Hippocampal formation (tissue), 2 donors: ENCODE measurements at places on chromosomes 1 and 21.

- no peak for DNase-seq
These were observed 10.2 kb downstream of the ERG start for GRCh38 chr21:38487901-38488639.

DNA sequence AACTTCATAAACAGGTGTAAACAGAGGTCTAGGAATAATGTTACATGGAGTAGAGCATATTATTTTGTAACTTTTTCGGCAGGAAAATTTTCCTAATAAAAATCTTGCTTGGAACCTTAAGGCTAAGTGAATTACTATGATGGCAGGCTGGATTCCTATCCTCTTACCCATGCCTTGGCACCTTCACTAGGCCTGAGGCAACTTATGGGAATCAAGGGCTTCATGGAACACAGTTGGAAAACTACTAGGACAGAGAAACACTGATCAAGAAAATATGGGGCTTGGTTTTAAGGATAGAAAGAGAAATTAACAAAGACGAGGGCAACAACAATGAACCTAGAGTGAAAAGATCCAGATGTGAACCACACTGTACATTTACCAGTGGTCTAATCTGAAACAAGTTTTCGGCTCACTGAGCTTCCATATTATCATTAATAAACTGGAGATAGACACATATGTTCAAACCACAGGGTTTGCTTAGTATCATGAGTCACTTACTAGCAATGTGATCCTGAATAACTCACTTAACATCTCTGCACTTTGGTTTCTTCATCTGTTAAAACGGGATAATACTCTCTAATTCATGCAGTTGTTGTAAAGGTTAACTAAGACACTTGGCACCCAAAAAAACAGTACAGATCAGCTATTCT lies 68.5 kb downstream of the GPATCH2 start:
- no peak for DNase-seq

- DNase-seq, result no peak
These were observed 144.1 kb downstream of the TNR start for GRCh38 chr1:175599212-175599705.

GRCh38 chr21:28608646-28609045 lies 384.0 kb downstream of the LTN1 start:
- DNase-seq, result no peak

- no peak for DNase-seq
These were observed 20.9 kb upstream of the RHBDL2 start for GRCh38 chr1:38962560-38962959.

GRCh38 chr21:38379147-38379546 lies 119.1 kb downstream of the ERG start:
- no peak for DNase-seq

- DNase-seq, result no peak
These were observed 38.2 kb upstream of the TARDBP start for GRCh38 chr1:10973956-10974881.

GRCh38 chr1:12518931-12519692 lies 98.9 kb downstream of the DHRS3 start:
- peak; percentile 21 for DNase-seq

- no peak for DNase-seq
These were observed 57.2 kb upstream of the CNIH3 start for GRCh38 chr1:224558904-224559303.

DNA sequence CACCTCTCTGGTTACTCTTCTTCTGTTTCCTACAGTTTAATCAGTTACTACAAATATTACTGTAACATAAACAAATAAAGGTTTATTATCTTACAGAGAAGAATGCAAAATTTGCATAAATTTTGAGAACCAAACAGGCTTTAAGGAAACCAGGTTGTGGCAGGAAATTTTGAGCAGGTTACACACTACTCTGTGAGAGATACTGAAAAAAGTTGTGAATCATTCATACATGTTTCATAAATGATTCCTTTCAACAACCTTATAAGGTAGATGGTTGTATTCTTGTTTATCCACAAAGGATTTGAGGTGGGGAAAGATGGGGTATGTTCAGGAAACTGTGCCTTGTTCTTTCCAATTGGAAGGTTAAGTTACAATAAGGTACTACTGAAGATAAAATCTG lies 58.6 kb downstream of the MAST2 start:
- DNase-seq, result no peak

GRCh38 chr1:6475381-6476133 lies 9.6 kb upstream of the TNFRSF25 start:
- peak; percentile 17 for DNase-seq

DNA sequence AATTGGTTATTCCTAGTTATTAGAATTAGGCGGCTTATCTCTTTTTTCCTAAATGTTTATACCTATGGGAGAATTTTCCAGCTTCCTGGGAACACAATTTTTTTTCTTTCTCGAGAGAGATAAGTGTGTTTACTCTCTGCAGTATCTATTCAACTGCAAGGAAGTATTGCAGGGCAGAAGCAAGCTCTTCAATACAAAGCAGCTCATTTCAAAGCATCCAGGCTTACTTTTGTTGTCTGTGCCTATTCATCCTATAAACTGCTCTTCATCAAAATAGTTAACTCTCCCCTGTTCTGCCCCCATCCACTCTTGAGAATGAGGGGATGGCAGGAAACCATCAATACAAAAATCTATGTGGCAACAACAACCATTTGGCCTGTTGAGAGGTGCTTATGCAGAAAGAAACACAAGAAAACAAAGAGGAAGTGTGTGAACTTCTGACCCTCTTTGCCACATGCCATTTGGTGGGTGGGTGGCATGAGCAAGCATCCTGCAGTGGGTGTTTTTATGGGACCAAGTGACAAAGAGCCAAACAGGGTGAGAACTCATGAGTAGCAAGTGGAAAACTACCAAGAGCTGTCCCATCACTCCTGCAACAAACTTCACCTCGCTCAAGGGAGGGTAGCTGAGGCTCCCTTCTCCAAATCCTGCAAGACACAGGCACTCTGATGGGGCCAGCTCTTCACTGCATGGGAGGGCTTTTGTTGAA lies 50.6 kb upstream of the MRPS6 start:
- DNase-seq, result no peak
